T47D (cell line): ENCODE measurements at places on chromosomes 5 and 9.
A peak's percentile ranks its signal among the peaks of the same experiment; 100 is the strongest.

GRCh38 chr5:111972080-111972479, 215.1 kb upstream of the NREP start:
- no peak for DNase-seq

DNA sequence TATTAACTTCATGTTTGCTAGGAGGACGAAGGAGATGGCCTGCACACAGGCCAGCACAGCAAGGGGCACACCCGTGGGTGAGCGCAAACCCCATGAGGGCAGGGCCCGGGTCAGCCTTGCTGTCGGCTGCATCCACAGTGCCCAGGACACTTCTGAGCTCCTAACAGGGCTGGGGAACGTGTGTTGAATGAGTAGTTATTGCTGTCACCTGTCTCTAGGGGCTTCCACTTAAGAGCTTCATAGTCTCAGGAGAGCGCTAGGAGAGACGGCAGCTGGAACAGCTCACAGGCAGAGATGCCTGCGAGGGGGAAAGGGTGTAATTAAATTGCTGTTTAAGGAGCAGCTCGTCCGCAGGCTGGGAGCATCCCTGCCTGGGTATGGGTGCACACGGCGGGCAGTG, 91.4 kb upstream of the NEURL1B start:
- DNase-seq: no peak

- DNase-seq: no peak
These were observed 3.2 kb upstream of the TMEM268 start for GRCh38 chr9:114607671-114608524.

DNA sequence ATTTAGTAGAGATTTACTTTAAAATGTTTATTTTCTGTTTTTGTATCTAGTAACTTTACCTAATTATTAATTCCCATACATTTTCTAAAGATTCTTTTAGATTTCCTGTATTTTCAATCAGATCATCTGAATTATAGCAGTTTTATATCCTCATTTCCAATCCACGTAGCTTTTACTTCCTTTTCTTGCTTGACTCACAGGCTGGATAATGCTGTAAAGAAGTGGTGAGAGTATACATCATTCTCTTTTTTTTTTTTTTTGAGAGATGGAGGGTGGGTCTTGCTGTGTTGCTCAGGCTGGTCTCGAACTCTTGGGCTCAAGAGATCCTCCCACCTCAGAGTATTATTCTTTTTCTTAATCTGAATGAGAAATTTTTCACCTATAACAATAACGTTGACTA, 11.2 kb upstream of the SETX start:
- DNase-seq: no peak

DNA sequence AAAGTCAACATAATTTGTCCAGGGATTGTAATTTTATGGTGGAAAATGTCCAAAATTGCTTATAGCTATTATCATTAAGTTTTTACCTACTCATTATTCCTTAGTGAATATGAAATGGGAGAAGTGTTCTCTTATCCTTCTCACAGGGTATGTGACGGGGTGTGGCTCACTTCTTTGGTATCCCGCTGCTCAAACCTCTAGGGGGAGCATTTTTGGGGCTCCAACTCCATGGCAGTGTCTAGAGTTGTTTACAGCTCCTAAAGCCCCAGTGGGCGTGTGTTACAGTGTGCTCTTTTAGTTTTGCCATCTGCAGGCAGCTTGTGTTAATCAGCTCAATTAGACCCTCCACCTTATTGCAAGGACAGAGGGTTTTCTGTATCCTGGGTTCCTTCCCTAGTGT, 89.4 kb downstream of the CDKN2A start:
- DNase-seq: no peak

DNA sequence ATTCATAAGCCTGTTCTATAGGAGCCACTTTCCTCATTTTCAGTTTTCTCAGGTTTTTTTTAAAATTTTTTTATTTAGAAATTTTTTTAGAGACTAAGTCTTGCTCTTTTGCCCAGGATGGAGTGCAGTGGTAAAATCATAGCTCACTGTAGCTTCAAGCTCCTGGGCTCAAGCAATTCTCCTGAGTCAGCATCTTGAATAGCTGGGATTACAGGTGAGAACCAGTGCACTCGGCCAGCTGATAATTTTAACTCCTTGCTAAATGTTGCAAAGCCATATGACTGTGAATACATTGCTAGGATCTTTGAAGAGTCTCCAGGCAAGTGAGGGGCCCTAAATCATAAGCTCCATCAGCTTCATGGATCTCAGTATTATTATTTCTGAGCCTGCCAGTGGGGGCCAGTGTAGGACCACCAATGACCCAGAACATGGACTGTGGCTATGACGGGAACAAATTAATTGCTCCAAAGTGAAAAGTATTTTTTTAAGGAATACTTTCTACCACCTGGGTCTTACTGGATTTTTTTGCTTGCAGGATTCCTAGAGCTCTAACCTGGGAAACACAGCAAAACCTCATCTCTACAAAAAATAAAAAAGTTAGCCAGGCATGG, 5.7 kb upstream of the GAPVD1 start:
- DNase-seq: peak; percentile 52

DNA sequence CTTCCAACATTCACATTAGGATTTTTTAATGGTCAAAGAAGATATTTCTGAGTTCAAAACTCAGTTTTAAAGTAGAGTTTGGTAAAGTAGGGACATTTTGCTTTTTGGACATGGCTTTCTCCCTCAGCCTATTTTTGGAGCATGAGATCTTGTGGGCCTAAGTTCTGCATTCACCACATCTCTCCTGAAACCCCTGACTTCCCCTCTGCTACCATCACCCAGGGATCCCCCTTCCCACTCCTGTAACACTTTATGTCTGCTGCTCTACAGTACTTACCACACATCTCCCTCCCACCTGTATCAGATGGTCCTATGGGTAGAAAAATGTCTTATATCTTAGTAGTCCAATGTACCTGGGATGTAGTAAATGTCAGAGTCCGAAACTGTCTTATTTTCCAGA, 48.2 kb upstream of the JAK2 start:
- no peak for DNase-seq

GRCh38 chr9:116812231-116813030, 125.3 kb downstream of the TRIM32 start:
- DNase-seq: no peak

DNA sequence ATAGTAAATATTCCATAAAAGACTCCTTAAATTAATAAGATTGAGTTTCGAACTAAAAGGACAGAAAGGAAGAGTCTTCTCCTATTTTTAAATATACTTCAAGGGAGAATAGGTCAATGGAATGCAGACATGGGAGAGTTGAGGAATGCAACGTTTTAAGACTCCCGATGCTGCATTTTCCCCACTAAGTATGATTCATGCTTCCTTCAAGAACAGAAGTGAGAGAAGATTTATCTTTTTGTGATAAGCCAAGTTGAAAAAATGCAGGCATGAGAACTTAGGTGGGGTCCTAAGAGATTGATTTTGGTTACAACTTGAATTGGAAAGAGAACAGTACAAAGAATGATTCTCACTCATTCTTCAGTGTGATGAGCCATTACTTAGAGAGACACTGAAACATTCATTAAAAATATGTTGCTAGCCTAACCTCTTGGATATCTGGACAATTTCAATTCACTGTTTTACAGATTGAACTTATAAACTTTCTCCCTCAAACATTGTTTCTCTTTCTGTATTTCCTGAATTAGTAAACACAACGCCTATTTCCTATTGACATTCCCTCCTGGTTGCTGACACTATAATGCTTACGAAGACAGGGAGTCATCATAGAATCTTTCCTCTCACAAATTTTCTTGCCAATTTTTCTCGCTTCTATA, 1666.1 kb upstream of the WWC1 start:
- DNase-seq: no peak

GRCh38 chr5:14250084-14250695, 107.0 kb downstream of the TRIO start:
- DNase-seq: peak; percentile 32
